ENCODE measurements at places on chromosomes 4 and X. TPM values are rescaled to one million over a fixed set of nuclear protein-coding genes. Genes with fewer than 3 reads are reported as not detected.
A peak's percentile ranks its signal among the peaks of the same experiment; 100 is the strongest.

The ADGRG2 gene
- total RNA-seq, result 0.12 TPM

DNA sequence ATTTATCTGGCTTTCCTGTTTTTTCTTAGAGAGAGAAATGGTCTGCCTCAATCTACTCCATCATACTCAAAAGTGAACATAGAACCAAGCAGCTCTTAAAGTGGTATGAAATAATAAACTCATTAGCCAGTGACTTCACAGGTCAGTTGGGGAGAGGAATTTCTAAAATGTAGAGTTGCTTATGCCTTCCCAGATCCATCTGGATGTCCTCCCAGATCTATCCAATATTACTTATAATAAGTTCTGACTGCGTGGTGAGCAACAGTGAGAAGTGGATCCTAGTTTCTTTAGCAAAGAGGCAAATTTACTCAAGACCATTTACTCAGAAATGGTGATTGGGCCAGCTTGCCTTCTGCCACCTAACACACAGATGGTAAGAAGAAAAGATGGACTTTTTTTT, 748.0 kb downstream of the PCDH18 start:
- H3K27ac ChIP-seq, result no peak overlapping the region
- H3K27me3 ChIP-seq, result no peaks in the 10 kb centered on the region
- no peak overlapping the region for H3K4me3 ChIP-seq
- DNase-seq, result no peak

- peaks cover 97% of the 10 kb centered on the region for H3K4me1 ChIP-seq
- H3K27ac ChIP-seq, result peak overlapping the region; percentile 47
- H3K4me3 ChIP-seq, result no peak overlapping the region
- H3K36me3 ChIP-seq, result peaks cover 30% of the 10 kb centered on the region
Observed at GRCh38 chr4:102593147-102593546, 92.0 kb downstream of the NFKB1 start.

The LEF1 gene
- 130 TPM for total RNA-seq

The WFS1 gene
- 5.3 TPM for total RNA-seq

GRCh38 chr4:130424211-130424610, 1328.3 kb downstream of the C4orf33 start:
- no peaks in the 10 kb centered on the region for H3K27me3 ChIP-seq
- no peak overlapping the region for H3K4me3 ChIP-seq
- no peak for DNase-seq
- H3K4me1 ChIP-seq, result no peaks in the 10 kb centered on the region
- H3K36me3 ChIP-seq, result no peaks in the 10 kb centered on the region

GRCh38 chr4:125398263-125399002, 83.7 kb downstream of the FAT4 start:
- no peak for DNase-seq
- no peaks in the 10 kb centered on the region for H3K36me3 ChIP-seq
- H3K27me3 ChIP-seq, result no peaks in the 10 kb centered on the region
- H3K4me3 ChIP-seq, result no peak overlapping the region
- H3K4me1 ChIP-seq, result no peaks in the 10 kb centered on the region

- H3K4me1 ChIP-seq, result no peaks in the 10 kb centered on the region
- H3K27me3 ChIP-seq, result no peaks in the 10 kb centered on the region
- no peaks in the 10 kb centered on the region for H3K36me3 ChIP-seq
- H3K27ac ChIP-seq, result no peak overlapping the region
- no peak overlapping the region for H3K4me3 ChIP-seq
Observed at GRCh38 chr4:65580551-65580950, 89.7 kb downstream of the EPHA5 start.

DNA sequence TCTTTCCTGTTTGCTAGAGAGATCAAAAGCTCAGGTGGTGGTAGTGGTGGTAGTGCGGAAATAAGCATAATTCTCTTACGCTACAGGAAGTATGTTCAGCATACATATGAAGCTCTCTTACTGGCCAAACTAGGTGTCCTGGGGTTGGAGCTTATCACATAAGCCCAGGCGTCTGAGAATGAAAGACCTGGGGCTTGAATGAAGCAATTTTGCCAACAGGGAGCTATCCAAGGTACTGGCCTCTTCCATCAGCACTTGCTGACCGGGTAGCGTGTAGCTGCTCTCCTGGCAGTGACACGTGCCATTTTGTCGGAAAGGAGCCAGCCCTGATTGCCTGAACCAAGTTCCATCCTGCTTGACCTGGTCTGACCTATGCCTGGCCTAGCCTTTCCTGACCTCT, 65.9 kb upstream of the HPF1 start:
- no peak overlapping the region for H3K27ac ChIP-seq
- no peak overlapping the region for H3K4me3 ChIP-seq
- no peak for DNase-seq
